NCI-H1436 treated with DMSO at 0.1 percent for 48 hours (cell line): ENCODE measurements at places on chromosomes 1 and 21.

- DNase-seq: no peak
Measured at GRCh38 chr1:41418857-41419583, 57.8 kb downstream of the FOXO6 start.

- no peak for DNase-seq
Measured at GRCh38 chr1:236560213-236560771, 36.5 kb downstream of the LGALS8 start.

DNA sequence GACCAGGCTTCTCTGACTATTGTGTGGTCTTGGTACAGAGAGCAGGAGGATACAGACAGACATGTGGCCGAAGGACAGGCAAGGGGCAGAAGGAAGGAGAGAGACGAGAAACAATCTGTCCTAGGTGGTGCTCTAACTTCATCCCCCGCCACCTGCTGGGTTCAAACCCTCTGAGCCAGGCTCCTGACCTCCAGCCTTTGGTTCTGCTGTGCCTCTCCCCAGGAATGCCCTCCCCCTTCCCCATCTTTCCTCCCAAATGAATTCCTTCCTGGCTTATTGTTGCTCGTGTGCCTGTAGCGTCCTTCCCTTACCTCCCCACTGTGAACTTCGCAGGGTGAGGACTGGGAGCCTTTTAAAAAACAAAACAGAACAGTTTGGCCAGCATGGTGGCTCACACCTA is 5.4 kb downstream of the TCEA3 start:
- DNase-seq: no peak

- DNase-seq: no peak
Measured at GRCh38 chr1:194067772-194068171, 881.4 kb upstream of the B3GALT2 start.

DNA sequence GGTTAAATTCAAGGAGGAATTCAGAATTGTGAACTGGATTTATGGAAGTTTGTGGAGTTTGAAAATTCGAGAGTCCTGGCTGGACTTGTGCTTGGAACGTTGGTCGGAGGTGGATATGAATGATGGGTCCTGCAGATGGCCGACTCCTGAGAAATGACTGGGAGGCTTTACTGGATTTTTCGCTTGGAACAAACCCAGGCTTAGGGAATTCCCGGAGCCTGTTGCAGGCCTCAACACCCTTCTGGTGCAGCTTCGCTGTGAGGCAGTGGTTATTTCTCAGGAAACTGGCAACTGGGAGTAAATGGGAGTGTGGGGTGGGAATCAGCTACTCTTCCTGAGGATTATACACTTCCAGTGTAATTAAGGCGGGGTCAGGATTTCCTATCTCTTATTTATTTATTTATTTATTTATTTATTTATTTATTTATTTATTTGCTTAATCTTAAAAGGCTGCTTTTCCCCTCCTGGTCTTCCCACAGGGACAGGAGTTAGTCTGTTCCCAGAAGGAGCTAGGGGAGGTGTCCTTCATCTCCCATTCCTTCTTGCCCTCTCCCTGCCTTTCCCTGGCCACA is 21.1 kb downstream of the MAPKAPK2 start:
- DNase-seq: no peak

GRCh38 chr1:117821382-117821755 is 108.1 kb downstream of the GDAP2 start:
- no peak for DNase-seq

DNA sequence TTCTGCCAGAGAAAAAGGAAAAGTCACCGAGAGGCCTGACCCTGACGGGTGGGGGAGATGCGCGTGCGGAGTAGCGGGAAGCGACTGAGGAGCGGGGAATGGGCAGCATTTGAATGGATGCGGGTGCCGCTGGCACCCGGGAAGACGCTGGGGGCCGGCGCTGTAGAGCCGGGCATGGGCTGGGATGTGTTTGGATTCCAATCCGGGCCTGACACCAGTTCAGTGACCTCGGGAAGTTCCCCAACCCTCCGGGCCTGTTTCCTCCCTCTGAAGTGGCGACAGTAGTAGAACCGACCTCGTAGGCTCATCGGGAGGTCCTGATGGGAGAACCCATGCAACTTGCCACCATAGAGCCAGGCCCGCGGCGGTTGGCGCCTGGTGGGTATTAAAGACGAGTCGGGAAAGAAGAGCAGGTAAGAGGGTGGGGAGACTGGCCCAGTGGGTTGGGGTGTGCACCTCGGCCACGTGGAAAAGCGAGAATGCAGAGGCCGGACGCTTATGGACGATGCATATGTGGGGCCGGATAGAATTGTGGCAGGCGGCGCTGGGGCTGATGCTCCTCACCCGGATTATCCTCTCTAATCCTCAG is 642 bp upstream of the SLC16A1 start:
- DNase-seq: no peak

DNA sequence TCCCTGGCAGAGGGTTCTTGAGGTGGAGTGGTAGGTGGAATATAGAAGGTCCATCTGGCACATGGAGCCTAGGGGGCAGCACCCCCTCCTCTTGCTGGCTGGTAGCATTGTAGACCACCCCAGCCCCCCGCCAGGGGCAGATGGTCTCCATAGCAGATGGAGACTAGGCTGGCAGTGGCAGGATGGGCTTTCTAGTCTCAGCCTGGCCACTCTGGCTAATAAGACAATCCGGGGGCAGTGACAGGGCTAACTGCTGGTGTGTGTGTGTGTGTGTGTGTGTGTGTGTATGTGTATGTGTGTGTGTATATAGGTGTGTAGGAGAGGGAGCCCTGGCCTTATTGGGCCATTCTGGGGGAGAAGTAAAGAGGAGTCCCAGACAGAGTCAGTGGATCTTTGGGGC is 16.1 kb downstream of the UTP11 start:
- DNase-seq: no peak
